ENCODE measurements at places on chromosomes 12 and 14.

- DNase-seq: no peak
These were observed 10.1 kb downstream of the PSMB5 start for GRCh38 chr14:23024612-23025075.

DNA sequence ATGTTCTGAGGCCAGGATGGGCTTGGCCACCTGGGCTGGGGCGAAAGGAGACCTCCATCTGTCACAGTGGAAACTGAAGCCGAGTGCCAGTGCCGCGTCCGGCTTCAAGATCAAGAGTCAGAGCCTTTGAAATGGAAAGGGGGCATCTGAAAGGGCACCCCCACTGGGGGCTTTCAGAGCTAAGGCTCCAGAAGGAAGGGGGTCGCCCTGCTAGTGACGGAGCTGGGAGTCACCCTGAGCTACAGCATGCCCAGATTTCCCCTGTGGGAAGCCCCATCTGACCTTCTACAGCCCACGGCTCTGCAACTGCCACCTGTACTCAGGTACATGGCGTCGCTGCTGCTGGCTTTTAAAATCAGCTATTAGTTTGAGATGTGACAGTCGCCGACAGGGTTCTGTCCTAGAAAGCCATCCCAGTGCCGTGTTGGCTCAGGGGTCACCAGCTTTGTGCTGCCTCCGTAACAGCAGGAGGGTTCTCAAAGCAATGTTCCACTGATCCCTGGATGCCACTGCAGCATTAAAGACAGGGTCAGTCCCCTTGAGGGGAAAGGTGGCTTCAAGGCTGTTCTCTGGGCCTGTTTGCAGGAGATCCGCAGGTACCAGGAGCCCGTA, 31.5 kb downstream of the CCNK start:
- no peak for DNase-seq

DNA sequence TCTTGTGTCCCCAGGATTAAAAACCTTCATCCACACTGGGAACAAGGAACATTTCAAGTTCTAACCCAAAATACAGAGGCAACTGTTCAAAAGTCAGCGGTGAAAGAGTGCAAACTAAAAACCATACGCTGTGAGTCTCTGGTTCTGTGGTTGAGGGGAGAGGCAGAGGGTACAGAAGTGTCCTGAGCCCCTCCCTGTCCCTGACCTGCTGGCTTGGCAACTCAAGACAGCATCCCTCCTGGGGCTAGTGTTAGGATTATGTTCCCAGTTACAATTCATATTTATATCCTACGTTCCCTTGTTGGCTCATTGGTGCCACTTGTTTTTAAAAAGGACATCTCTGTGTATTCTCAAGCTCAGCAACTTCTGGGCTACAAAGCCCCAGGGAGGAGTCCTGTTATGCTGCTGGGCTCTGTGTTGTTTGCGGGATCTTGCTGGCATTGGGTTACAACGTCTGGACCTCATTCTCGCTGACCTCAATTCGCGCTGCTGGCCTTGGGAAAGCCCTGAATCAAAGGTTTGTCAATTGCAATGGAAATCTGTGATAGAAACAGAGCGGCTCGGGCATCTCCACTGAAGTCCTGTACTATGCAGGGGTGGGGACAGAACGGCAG, 420.8 kb downstream of the FUT8 start:
- no peak for DNase-seq

DNA sequence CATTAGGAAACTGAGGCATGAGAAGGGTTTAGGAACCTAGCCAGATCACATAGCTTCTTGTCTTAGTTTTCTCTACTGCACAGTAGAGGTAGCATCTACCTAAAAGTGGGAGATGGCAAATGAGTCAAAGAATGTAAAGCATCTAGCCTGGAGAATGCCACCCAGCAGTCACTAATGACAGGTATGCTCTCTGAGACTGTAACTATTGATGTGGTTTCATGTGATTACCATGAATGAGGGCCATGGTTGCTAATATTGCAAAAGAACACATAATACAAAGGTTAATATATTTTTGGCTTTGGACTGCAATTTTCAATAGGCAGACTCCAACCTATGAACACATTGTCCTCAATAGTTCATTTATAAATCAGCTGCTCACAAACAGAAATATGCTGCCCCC, 389.9 kb downstream of the GRIN2B start:
- DNase-seq: no peak

GRCh38 chr12:80291108-80291754, 152.8 kb upstream of the PTPRQ start:
- no peak for DNase-seq

DNA sequence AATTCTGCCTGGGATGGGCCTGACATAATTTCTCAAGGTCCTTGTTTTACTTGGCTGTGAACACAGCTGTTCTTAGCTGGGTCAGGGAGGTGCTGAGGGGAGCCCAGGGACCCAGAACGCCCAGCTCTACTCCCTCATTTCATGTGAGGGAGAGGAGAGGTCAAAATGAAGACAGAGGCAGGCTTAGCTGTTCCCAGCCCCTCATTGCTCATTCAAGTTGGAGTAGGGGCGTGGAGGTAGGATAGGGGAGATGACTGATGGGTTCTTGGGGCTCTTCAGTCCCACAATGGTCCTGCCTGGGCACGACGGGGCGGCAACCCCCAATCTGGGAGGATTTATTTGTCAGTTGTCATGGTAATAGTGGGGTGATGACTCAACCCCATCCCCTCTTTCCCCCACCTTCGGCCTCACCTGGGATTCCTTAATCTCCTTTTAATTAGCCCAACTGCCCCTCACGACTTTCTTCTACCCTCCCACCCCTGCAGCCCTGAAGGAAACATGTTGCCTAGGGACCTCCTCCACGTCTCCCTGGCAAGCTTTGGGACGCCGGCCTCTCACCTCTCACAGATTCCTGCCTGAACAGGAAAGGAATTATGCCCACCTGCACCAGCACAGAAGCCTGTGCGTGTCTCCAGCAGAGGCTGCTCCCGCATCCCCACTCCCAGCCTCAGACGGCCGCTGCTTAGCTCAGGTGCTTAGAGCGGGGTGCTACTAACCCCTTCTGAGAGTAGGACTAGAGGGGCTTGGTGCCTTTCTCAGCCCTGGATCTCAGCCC, 10.2 kb downstream of the SPRYD3 start:
- no peak for DNase-seq

- no peak for DNase-seq
These were observed 110.4 kb upstream of the NAV3 start for GRCh38 chr12:77720258-77720657.

DNA sequence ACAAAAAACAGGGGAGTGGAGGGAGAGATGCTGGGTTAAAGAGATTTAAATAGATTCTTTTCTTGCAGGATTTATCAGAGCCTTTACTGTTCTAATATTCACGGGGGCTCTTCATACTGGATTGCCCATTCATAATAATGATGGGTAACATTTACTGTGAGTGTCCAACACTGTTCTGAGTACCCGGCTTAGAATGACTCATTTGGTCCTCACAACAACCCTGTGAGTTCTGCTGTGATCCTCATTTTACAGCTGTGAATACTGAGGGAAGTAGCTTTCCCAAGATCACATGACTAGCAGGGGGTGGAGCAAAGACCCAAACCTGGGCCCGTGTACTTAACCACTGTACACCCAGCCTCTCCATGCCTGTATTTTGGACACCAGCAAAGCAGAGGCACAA, 113.4 kb downstream of the NT5DC3 start:
- DNase-seq: no peak

GRCh38 chr14:102663440-102663839, 71.0 kb downstream of the RCOR1 start:
- DNase-seq: no peak

DNA sequence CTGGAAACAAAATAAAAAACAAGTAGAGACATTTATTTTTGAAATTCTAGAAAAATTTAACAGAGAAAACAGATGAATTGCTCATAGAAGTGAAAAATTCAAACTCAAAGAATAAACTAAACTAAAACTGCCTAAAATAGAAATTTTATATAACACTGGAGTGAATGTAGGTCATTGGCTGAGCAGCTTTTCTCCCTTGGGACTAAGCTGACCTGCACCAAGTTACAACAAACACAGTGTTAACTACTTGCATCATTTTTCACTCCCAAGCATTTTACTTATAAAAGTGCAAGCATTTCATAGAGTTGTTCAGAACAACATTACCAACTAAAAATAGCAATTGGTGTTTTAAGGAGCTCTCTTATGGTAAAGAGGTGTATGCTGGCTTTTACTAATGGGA, 298.1 kb downstream of the MED13L start:
- no peak for DNase-seq

- DNase-seq: peak; percentile 70
These were observed 21.3 kb upstream of the OASL start for GRCh38 chr12:121060149-121061001.

GRCh38 chr12:105393587-105393986, 63.1 kb downstream of the C12orf75 start:
- no peak for DNase-seq

DNA sequence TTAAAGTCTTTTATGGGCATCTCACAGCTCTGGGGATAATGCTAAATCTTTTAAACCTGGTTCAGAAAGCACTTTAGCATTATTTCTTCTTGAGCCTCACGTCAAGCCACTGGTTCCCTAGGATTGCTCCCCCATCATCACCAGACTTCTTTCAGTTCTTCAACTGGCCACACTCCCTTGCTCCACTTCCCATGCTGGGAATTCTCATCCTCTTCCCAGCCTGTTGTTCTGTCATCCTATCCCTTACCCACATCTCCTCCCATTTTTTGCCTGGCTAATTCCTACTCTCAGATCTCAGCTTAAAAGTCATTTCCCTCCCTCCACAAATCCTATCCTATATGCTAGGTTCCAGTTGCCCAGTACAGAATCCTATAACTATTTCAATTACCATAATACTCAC, 14.4 kb downstream of the FERMT2 start:
- DNase-seq: no peak

- DNase-seq: peak; percentile 83
These were observed 630 bp downstream of the FOS start for GRCh38 chr14:75279153-75279762.

DNA sequence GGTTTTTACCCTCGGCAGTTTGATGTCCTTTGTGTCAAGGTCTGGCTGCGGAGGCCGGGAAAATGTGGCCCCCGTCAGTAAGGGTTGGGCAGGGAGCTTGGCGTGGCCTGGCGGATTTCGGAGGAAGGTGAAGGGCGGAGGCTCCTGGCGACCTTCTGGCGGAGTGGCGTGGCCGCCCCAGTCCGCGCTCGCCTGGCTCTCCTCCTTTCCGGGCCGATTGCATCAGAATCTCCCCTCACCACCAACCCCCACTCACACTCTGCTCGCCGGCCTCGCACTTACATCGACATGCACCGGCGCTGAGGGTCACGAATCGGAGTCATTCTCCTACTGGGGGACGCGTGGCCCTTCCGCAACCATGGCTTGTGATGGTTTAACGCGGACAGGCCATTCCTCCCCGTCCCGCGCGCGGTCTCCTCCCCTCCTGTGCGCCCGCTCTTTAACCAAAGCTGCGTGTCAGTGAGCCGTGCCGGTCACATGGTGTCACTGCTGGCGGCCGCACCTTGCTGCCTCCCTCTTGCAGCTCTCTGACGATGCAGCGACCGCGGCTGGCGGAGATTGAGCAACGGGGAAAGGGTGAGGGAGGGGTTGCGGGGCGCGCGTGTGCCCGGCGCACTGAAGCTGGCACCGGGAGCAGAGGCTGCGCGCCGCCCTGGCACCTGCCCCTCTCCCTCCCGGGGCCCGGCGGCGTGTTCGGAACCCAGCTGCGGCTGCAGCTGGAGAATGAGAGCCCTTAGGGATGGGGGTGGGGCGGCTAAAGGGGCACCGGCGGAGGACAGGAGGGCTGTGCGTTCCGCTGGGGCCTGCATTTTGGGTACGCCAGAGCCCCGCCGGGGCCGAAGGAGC, at the start of gene SLC38A1:
Gene SLC38A1, minus strand, starts transcription at position 461 of the 846 bp plus-strand sequence. CDS start 29,243 bp downstream, outside the sequence.
- peak; percentile 90 for DNase-seq

DNA sequence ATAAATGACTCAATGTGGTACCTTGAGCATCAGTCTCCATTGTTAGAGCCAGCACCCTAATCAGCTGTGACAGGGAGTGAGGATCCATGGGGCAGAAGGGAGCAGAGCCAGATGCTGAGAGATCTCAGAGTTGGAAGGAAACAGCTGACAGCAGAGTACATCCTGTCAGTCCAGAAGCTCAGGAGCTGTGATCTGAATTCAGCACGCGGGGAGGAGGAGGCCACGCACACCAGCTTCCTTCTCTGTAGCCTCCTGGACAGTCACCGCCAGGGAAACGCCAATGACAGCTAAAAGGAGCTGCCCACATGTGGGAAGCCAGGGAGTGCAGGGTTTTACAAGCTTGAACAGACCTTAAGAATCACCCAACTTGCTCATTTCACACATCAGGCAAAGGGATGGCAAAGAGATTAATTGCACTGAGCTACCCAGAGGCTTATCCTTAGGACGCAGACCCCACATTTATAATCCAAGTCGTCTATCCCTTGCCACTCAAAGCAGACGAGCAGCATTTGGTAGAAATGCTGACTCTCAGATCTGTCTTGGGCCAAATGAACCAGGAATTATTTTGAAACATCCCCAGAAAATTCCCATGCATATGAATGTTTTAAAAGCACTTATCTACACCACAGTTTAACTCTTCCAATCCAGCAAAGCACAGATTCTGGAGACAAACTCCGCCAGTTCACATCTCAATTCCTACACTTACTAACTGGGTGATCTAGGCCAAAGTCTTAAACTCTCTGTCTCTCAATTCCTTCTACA, 322.6 kb upstream of the TMTC1 start:
- DNase-seq: no peak

GRCh38 chr12:15278816-15279658, 43.3 kb upstream of the PTPRO start:
- no peak for DNase-seq

DNA sequence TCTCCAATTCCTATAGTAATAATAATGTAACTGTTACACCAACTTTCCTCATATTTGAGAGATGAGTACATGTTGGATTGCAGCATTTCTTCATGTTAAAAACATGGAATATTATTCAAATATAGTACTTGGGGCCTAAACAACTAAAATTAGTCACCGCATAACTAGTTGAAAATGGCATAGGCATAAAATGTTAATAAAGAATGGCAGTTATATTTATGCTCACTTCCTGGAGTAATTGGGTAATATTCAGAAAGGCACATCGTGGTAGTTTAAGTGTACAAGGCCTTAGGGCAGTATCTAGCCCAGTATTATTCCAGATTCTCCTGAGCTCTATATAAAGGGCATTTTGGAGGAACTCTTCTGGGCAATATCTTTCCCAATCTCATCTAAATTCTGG, 46.0 kb downstream of the ERGIC2 start:
- no peak for DNase-seq

DNA sequence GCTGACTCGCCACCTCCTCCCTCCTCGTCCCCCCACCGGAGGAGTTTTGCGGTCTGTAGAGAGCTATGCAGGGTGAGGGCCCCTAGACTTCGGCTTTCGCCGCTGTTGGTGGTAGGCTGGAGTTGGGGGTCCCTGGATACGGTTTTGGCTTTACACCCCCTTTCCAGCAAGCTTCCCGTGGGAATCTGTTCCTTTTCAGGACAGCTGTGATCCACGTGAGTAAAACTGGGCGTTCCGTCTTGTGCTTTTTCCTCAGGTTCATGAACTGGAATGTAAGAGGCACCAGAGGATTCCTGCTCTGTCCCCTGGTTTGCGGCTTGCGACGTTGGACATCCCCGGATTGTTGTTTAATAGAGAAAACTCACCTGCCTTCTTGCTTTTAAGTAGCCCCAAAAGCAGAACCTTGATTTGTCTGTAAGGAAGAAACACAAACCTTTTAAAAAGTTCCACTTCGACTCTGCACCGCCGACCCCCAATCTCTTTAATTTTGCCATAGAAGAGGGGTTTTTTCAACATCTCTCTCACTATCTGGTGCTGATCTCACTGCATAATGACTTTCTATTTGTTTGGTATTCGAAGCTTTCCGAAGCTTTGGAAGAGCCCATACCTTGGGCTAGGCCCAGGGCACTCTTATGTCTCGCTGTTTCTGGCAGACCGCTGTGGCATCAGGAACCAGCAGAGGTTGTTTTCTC, 490 bp downstream of the PRORP start:
- no peak for DNase-seq

All from T-cell (primary cell).